ENCODE measurements at places on chromosomes 12 and 14.

DNA sequence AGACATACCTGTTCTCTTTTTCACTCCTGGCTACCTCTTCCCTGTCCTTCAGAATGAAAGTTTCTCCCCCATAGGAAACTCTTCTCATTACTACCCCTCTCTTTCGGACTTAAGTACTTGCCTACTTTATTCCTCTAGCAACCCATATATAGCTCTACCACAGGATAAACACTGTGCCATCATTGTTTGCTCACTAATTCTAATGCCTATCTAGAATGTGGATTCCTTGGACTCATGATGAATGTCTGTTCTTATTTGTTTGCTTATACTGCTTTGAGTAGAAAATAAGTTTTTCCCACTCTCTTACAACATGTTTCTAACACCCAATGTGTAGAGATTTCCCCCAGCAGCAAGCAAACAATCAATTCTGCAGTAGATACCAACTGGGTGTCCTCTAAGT is 1094.9 kb downstream of the SLC6A15 start:
- no peak overlapping the region for H3K4me3 ChIP-seq
- no peaks in the 10 kb centered on the region for H3K27me3 ChIP-seq
- DNase-seq: no peak
- H3K36me3 ChIP-seq: no peaks in the 10 kb centered on the region
- no peaks in the 10 kb centered on the region for H3K4me1 ChIP-seq

- DNase-seq: no peak
- H3K27me3 ChIP-seq: no peaks in the 10 kb centered on the region
- H3K4me3 ChIP-seq: no peak overlapping the region
- no peaks in the 10 kb centered on the region for H3K36me3 ChIP-seq
These were observed 30.7 kb upstream of the OVCH1 start for GRCh38 chr12:29528161-29528560.

- no peaks in the 10 kb centered on the region for H3K27me3 ChIP-seq
- no peak overlapping the region for H3K4me3 ChIP-seq
- no peaks in the 10 kb centered on the region for H3K36me3 ChIP-seq
- H3K27ac ChIP-seq: no peak overlapping the region
- no peaks in the 10 kb centered on the region for H3K4me1 ChIP-seq
- DNase-seq: no peak
These were observed 67.8 kb downstream of the HMGA2 start for GRCh38 chr12:65891987-65892481.

DNA sequence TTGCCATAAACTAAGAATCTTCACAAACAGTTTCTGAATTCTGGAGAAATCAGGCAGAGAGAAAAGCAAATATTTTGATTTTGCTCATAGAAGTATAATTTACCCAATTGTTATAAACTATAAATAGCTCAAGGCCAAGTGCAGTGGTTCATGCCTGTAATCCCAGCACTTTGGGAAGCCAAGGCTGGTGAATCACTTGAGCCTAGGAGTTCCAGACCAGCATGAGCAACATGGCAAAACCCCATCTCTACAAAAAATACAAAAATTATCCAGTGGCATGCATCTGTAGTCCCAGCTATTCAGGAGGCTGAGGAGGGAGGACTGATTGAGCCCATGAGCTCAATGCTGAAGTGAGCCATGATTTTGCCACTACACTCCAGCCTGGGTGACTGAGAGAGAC is 19.6 kb upstream of the MMP19 start:
- no peaks in the 10 kb centered on the region for H3K27me3 ChIP-seq
- no peak overlapping the region for H3K27ac ChIP-seq
- H3K4me3 ChIP-seq: no peak overlapping the region
- no peaks in the 10 kb centered on the region for H3K36me3 ChIP-seq

GRCh38 chr12:93223440-93224426 is 154.0 kb upstream of the NUDT4 start:
- no peak overlapping the region for H3K27ac ChIP-seq
- H3K27me3 ChIP-seq: no peaks in the 10 kb centered on the region
- no peak for DNase-seq
- H3K4me3 ChIP-seq: no peak overlapping the region

- H3K4me1 ChIP-seq: no peaks in the 10 kb centered on the region
- H3K4me3 ChIP-seq: no peak overlapping the region
- DNase-seq: no peak
- no peak overlapping the region for H3K27ac ChIP-seq
These were observed 55.4 kb downstream of the CCER1 start for GRCh38 chr12:90899456-90900182.

DNA sequence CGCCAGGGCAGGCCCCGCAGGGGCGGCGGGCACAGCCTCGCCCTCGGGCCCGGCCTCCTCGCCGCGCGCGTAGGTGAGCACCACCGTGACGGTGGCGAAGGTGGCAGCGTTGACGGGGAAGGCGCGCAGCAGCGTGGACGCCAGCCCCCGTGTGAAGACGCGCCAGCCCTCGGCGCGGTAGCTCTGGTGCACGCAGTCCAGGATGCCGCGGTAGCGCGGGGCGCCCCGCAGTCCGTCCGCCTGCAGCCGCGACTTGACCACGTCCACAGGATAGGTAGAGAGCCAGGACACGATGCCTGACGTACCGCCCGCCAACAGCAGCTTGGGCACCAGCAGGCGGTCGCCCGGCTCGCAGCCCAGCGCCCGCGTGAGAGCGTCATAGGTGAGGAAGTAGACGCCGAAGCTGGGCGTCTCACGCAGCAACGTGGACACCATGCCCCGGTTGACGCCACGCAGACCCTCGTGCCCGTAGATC is 13.9 kb downstream of the SLC25A29 start:
- no peak overlapping the region for H3K4me3 ChIP-seq
- no peak overlapping the region for H3K27ac ChIP-seq
- no peaks in the 10 kb centered on the region for H3K36me3 ChIP-seq
- peaks cover 97% of the 10 kb centered on the region for H3K4me1 ChIP-seq
- no peak for DNase-seq

- H3K27ac ChIP-seq: no peak overlapping the region
- DNase-seq: no peak
These were observed 71.0 kb downstream of the RCOR1 start for GRCh38 chr14:102663440-102663839.

DNA sequence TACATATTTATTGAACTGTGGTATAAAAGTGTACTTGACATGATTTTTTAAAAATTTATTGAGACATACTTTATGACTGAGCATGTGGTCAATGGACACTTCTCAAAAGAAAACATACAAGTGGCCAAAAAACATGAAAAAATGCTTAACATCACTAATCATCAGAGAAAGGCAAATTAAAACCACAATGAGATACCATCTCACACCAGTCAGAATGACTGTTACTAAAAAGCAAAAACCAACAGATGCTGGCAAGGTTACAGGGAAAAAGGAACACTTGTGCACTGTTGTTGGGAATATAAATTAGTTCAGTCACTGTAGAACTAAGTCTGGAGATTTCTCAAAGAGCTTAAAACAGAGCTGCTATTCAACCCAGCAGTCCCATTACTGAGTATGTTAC is 1177.6 kb downstream of the GALC start:
- H3K4me1 ChIP-seq: peaks cover 11% of the 10 kb centered on the region
- H3K27me3 ChIP-seq: no peaks in the 10 kb centered on the region
- DNase-seq: no peak
- no peak overlapping the region for H3K27ac ChIP-seq

- DNase-seq: no peak
- H3K36me3 ChIP-seq: no peaks in the 10 kb centered on the region
- H3K27me3 ChIP-seq: no peaks in the 10 kb centered on the region
- H3K27ac ChIP-seq: no peak overlapping the region
- H3K4me1 ChIP-seq: no peaks in the 10 kb centered on the region
These were observed 35.6 kb downstream of the ANO4 start for GRCh38 chr12:100830003-100830795.

DNA sequence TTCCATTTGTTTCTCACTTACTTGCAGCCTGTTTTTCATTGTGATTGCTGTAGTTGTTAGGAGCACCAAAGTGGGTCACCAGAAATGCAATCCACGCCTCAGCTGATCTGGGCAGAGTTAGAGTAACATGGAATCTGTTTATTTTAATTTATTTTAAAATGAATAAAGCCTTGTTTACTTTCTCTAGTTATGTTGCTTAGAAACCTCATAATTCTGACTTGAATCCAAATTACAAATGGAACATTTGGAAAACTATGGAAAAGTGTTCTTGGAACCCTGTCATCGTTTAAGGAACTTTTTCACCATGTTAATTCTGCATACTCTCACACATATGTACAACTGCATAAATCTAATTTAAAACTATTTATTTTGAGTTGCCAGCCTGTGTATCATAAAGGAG is 92.2 kb upstream of the DAAM1 start:
- H3K4me3 ChIP-seq: no peak overlapping the region
- no peak overlapping the region for H3K27ac ChIP-seq
- H3K36me3 ChIP-seq: no peaks in the 10 kb centered on the region

DNA sequence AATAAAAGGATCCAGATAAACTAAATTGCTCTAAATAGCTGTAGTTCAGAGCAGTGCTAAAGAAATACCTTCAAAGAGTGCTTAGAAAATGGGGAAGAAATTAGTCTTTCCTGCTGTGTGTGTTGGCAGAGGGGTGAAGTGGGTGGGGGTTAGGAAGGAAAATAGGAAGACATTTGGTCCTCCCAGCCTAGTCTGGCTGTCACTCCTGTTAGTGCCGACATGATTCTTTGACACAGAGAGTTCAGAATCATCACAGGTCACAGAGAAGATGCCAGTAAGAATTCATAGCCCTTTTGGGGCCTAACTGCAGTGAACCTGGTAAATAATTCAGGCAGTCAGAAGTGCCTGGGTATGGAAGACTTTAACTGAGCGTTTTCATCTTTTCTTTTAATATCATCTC is 74.8 kb downstream of the FLRT2 start:
- no peak for DNase-seq
- H3K4me1 ChIP-seq: no peaks in the 10 kb centered on the region
- no peak overlapping the region for H3K27ac ChIP-seq
- H3K4me3 ChIP-seq: no peak overlapping the region
- no peaks in the 10 kb centered on the region for H3K36me3 ChIP-seq

DNA sequence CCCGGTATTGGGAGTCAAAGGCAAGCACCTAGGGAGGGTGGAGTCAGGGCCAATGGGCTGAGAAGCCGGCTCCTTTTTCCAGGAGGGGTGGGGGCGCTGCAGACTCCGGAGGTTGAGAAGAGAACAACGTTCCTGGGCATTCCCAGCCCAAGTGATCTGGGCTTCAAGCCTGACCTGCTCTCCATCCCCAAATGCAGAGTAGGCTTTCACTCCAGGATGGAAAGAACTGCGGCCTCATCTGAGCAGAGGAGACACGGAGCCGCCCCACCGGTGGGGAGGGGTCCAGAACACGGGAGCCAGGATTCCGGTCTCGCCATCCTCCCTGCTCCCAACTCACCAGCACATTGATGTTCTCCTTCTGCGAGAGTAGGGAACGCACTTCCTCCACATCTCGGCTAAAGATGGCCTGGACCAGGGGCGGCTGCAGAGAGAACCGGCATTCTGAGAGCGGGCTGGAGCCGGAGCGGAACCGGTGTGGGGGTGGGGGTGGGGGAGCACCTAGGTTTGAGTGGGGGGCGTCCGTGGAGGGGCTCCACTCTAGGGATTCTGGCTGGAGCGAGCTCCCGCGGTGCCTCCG is 605 bp downstream of the ANKRD52 start:
- H3K4me1 ChIP-seq: peaks cover 18% of the 10 kb centered on the region
- H3K27ac ChIP-seq: peak overlapping the region; percentile 67
- H3K27me3 ChIP-seq: no peaks in the 10 kb centered on the region
- H3K4me3 ChIP-seq: peak overlapping the region; percentile 97
- H3K36me3 ChIP-seq: peaks cover 30% of the 10 kb centered on the region

DNA sequence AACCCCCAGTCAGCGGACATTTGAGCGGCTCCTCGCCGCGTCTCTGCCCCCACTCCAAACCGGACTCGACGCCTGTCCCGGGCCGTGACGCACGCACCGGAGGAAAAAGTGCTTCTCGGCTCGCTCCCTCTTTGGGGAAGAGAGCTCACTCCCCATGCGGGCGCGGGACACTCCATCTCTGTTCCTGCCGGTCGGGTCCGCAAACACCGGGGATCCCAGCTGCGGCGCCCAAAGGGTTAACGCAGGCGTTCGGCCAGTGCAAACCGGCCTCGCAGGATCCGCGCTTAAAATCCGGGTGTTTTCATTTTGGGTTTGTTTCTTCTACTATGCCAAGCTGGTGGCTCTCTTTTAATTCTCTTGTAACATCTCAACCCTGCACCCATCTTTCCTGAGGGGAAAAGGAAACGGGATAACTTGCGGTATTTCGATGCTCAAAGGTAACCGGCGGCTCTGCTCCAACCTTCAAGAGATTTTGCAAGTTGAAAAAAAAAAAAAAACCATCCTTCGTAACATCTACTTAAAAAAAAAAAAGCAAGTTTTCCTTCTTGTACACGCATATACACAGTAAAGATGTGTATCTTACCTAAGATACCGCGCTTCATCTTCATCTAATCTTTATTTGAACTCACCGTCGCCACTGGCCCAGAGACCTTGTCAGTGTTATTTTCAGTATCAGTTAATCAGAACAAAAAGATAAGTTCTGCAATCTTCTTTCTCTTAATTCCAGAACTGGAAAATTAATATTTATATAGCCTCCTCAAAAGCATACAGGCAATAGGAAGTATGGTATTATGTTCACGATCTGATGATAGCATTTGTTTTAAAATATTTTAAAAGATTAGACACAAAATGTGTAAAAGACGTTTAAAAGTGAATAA is 1.6 kb upstream of the ATP2B1 start:
- peak; percentile 50 for DNase-seq
- peaks cover 25% of the 10 kb centered on the region for H3K4me1 ChIP-seq
- no peaks in the 10 kb centered on the region for H3K36me3 ChIP-seq
- peaks cover 4% of the 10 kb centered on the region for H3K27me3 ChIP-seq

GRCh38 chr12:7361265-7361664 is 57.4 kb downstream of the ACSM4 start:
- no peak overlapping the region for H3K4me3 ChIP-seq
- peaks cover 7% of the 10 kb centered on the region for H3K4me1 ChIP-seq
- H3K36me3 ChIP-seq: no peaks in the 10 kb centered on the region
- no peak overlapping the region for H3K27ac ChIP-seq
- H3K27me3 ChIP-seq: no peaks in the 10 kb centered on the region

DNA sequence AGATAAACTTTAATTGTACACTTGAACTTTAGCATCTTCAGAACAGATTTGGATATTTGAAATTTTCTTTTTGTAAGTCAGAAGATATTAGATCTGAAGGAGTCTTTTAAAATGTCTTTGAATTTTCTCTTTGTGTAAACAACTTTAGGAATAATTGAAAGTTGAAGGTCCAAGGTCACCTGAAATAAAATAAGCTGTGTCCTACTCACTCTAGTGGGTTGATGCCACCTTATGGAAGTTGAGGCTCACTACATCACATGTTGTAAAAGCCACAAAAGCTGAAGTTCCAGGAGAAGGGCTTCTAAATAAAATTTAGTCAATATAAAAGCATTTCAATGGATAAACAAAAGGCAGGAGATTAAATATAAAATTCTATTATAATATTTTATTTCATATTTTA is 122.0 kb upstream of the ATXN7L3B start:
- peaks cover 5% of the 10 kb centered on the region for H3K4me1 ChIP-seq
- no peaks in the 10 kb centered on the region for H3K36me3 ChIP-seq
- H3K4me3 ChIP-seq: no peak overlapping the region
- no peaks in the 10 kb centered on the region for H3K27me3 ChIP-seq
- DNase-seq: peak; percentile 63

DNA sequence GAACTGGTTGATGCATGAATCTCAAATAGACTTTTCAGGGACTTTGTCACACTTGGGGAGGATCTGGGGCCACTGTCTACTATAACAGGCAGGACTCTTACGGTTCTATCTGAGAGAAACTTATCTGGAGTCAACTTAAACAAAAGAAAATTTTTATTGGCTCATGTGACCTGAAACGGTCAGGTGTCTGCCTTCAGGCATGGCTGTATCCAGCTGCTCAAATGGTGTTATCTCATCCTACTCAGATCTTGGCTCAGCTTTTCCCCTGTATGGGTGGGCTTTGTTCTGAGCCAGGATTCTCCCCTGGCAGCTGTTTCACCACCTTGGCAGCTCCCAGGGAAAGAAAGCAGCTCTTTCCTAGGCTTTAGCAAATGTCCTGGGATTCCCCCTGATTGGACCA is 183.2 kb upstream of the MYL2 start:
- no peaks in the 10 kb centered on the region for H3K27me3 ChIP-seq
- no peaks in the 10 kb centered on the region for H3K36me3 ChIP-seq
- no peak overlapping the region for H3K27ac ChIP-seq
- H3K4me1 ChIP-seq: no peaks in the 10 kb centered on the region
- no peak for DNase-seq
